Central memory CD4-positive, alpha-beta T cell (primary cell): ENCODE measurements at places on chromosomes 16 and 17.
A peak's percentile ranks its signal among the peaks of the same experiment; 100 is the strongest.

DNA sequence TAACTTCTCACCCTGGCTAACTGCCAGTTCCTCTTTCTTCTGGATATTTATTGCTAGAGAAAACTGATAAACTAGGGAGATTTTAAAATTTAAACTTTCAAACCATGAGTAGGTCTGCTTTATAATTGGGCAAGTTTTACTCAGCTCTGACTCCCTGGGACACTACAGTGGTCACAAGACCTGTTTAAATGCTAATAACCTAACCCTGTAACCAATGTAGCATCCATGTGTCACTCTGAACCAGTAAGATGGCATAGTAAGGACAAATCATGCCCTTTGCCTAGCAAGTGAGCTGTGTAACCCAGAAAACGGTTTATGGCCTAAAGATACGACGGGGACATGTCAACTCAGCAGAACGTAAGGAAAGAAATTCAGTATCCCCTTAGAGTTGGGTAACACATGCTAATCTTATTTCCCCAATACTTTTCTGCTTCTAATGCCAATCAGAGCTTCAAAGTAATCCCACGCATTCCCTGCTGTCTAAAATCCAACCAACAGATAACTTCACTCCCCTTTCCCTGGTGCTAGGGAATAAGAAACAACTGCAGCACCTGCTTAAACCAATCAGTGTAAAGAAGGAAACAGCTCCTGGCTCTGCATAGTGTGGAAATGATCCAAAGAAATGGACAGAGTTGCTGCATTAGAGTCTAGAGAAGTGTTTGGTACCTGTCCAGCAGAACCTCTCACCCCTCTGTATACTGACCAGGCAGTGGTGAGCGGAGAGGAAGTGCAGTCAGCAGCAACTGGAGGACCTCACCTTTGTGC is 85.7 kb downstream of the NCOR1 start:
- DNase-seq = no peak

GRCh38 chr16:53207810-53208752 is 153.3 kb downstream of the CHD9 start:
- DNase-seq = no peak

GRCh38 chr17:67879662-67880061 is 54.4 kb downstream of the BPTF start:
- no peak for DNase-seq

GRCh38 chr17:82370471-82371332 is 863 bp upstream of the UTS2R start:
- no peak for DNase-seq

DNA sequence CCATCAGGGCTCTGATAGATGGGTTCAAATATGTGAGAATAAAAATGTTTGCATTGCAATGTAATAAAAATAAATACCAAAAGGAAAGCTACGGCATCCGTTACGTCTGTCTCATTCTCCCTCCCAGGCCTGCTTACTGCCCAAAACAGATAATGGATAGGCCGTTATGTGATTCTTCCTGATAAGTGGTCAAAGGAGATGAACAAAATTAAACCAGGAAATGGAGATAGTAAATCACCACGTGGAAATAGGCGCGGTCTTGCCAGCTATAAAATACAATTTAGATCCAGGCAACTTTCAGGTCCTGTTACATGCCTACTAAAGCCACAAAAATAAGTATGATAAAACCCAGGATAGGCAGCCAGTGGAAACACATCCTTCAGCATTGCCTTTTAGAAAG is 49.5 kb upstream of the CCL1 start:
- DNase-seq = no peak

GRCh38 chr17:45436161-45436560 is 3.5 kb upstream of the ARHGAP27 start:
- no peak for DNase-seq

DNA sequence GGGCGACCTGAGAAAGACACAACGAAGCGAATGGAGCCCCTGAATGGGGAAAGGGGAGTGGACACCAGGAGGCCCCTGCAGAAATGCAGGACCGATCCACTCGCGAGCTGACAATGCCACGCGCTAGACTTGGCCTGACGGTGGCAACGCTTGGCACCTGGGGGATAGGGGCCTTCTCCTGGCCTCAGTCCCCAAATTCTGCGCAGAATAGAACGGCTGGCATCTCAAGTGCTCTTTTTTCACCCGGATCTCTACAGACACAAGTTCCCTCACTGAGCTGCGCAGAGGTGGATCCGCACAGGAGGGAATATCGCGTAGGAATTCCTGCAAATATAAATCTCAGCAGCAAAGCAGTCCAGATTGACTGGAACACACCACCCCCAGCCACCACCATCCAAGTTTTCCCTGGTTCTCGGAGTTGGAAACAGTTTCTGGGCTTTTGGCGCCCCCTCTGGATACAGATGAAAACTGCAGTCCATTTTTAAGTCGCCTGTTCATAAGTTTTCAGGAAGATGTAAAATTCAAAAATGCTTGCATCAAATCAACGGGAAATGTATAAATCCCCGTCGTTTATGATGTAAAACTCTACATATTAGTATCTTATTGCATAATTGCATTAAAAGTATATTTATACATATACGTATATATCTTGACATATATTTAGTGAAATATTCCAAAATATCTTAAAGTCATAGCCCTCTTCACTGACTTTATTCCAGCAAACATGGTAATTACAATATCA is 2.3 kb upstream of the SOX9 start:
- peak; percentile 5 for DNase-seq

DNA sequence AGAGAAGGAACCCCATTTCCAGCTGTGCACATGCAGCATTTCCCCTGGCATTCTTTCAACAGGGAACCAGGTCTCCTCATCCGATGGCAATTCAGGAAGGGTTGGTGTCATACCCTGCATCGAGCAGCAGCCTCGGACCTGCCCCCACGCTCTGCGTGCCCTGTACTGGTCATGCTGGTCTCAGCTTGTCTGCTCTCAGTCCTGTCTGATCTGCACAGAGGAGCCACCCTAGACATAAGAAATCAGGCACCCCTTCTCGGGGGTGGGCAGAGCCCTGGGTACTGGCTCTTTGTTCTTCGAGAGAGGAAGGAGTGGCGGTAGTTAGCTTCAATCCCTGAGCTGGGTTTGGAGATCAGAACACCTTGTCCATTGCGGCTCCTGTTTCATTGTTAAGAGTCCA is 162.0 kb upstream of the RPH3AL start:
- no peak for DNase-seq

- DNase-seq = no peak
These were observed 14.1 kb upstream of the YWHAE start for GRCh38 chr17:1414001-1414574.

DNA sequence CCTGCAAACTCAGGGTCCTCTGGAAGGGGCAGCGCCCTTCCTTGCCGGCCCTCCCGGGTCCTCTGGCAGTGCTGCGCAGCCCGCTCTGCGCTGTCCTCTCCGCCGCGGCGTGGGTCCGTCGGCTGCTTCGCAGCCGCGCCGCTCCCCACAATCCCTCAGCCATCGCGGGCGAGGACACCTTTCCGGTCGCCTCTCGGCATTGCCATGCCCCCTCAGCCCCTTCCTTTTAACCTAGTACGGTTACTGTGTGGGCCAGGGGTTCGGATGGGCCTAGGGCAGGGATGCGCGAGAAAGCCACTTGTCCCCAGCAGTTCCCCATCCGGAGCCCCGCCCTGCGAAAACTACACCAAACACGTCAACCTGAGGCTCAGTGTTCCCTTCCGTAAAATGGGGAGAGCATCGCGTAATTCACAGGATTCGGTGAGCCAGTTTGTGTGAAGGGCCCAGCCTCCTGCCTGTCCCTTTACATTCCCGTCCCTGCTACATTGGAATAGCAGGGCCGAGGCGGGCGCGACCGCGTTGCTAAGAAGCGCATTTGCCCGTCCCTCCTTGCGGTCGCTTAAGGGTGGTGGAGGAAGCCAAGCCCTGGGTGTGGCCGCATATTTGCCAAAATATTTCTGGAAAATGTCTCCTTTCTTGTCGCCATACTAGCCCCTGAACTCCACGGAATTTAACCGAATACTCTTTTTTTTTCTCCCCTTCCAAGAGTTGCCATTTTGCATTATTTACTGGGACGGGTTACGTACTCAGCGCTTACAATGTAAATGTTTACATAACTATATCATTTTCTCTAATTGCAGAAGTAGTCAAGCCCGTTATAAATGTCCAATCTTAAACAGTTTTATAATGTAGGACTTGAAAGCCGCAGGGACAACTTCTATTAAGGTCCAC is 13.2 kb downstream of the COPZ2 start:
- DNase-seq = peak; percentile 48

GRCh38 chr16:72285728-72286127 is 113.8 kb upstream of the PMFBP1 start:
- DNase-seq = no peak

- no peak for DNase-seq
These were observed at the start of gene ADORA2B for GRCh38 chr17:15944759-15945526. Gene ADORA2B, plus strand, starts transcription at chr17:15945130. Its CDS starts 119 bp downstream, at chr17:15945249.

- DNase-seq = no peak
These were observed 676.7 kb upstream of the SOX9 start for GRCh38 chr17:71444078-71444477.

DNA sequence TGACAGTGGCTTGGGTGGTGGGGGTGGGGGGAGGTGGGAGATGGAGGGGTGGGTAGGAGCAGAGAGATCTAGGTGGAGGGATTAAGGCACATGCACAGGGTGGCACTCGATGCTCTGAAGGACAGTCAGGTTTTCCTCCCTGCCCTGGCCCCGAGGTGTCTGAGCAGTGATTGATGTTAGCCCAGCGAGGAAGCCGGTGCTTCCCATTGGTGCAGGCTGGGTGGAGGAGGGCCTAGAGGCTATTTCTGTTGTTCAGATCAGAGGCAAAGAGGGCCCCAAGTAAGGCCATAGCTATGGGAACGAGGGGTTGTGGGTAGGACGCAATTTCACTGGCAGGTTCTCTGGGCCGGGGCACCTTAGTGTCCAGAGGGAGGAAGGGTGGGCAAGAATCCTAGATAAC is 23.1 kb downstream of the CACNA1G start:
- no peak for DNase-seq

GRCh38 chr17:82734987-82735866 is at the start of gene FN3K:
Gene FN3K, plus strand, starts transcription at chr17:82735615. Its CDS starts 22 bp downstream, at chr17:82735637.
- no peak for DNase-seq

DNA sequence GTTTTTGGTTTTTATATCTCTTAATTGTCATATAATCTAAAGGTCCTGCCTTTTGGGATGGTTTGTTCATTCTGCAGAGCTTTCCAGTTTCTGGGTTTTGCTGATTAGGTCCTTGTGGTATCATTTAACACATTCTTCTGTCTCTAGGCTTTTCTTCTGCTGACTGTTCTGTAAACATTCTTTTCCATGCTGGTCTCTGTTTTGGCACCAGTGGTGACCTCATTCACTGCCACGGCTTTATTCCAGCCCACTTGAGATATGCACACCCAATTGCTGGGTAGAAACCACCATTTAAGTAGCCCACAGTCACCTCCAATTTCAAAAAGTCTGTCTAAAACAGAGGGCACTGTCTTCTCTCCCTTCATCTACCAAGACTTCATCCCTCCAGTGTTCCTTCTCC is 31.1 kb upstream of the COX10 start:
- no peak for DNase-seq

- no peak for DNase-seq
These were observed 16.3 kb downstream of the ALOX15 start for GRCh38 chr17:4625181-4625617.

GRCh38 chr17:70202840-70203239 is 33.5 kb downstream of the KCNJ2 start:
- no peak for DNase-seq

GRCh38 chr16:81403601-81404391 is 40.8 kb upstream of the CMIP start:
- DNase-seq = peak; percentile 65

GRCh38 chr17:18191236-18191667 is 7.6 kb downstream of the ALKBH5 start:
- no peak for DNase-seq

GRCh38 chr16:85461814-85462713 is 151.1 kb upstream of the GSE1 start:
- no peak for DNase-seq
